ENCODE measurements at places on chromosomes 12 and 14.

DNA sequence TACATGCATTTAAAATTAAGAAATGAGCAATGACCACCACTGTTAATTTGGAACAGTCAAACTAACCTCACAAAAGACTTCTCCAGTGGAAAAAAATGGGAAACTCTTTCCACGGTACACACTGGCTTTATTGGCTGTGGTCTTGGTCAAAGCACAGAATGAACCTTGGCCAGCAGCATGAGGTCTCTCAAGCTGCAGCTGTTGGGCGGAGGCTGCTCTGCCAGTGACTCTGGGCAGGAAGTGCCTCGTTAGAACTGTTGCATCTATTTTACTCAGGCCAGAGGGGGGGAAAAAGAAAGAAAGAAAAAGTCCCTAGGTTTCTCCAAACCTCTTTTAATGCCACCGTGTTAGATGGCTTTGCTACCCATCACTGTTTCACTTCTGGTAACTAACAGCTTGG lies 279.8 kb upstream of the DIO2 start:
- DNase-seq: no peak

DNA sequence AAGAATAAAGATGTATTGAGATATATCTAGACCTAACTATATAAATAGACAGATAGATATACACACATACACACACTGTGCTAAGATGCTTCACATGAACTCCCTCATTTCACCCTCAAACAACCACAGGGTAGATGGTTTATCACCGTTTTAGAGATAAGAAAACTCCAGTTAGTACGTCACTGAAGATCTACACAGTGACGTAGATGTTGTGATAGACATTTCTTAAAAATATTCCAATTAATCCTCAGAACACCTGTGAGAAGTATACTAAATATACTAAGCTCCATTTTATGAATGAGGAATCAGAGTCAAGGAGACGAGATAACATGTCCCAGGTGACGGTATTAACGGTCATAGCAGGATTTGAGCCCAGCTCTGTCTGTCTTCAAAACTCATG lies 31.5 kb downstream of the CCDC60 start:
- DNase-seq: no peak

GRCh38 chr14:68784978-68785533 lies 7.8 kb downstream of the ZFP36L1 start:
- no peak for DNase-seq

DNA sequence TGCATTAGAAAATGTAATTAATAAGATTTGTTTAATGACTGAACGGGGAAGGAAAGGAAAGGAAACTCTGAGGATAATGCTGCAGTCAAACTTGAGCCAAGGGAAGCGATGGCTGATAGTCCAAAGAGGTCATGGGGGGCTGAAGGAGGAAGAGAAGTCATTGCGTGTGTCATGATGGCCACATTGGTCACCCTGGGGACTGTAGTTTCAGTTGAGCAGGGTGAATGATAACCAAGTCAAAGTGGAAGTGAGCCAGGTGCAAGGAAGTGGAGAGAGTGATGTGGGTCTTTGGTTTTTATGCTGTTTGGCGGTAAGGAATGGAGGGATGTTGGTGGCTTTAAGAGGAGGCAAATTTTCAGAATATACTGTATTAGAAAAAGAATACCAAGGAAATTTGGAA lies 21.6 kb downstream of the C12orf75 start:
- no peak for DNase-seq

All from suppressor macrophage treated with lipopolysaccharide for 4 hours (primary cell).